Naive thymus-derived CD8-positive, alpha-beta T cell (primary cell): ENCODE measurements at places on chromosomes 3 and 15.

GRCh38 chr3:150348500-150348899 is 59.6 kb upstream of the TSC22D2 start:
- DNase-seq, result no peak

- DNase-seq, result no peak
Measured at GRCh38 chr15:75090388-75090734, 67.0 kb downstream of the PPCDC start.

DNA sequence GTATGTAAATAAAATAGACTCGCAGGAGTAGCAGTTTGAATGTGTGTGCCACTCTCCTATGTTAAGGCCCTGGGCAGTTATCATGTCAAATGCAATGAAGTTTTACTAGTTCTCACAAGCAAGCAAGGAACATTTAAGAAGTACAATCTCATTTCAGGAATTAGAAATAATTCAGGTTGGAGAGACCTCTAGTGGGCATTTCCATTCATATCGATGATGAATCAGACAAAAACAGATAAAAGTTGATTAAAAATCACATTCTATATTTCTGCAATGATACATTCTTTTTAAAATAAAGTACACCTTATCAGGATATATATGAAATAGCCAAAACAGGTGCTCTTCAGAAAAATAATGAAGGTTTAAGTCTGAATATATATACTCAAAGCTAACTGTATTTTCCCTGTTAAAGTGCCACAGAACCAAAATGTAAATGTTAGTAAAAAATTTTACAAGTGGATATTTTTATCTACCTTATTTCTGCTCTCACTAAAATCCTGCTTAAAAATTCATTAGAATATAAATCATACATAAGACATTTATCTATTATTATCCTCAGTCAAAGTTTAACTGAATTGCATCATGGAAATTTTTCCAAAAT is 492.4 kb upstream of the FRG2C start:
- no peak for DNase-seq

DNA sequence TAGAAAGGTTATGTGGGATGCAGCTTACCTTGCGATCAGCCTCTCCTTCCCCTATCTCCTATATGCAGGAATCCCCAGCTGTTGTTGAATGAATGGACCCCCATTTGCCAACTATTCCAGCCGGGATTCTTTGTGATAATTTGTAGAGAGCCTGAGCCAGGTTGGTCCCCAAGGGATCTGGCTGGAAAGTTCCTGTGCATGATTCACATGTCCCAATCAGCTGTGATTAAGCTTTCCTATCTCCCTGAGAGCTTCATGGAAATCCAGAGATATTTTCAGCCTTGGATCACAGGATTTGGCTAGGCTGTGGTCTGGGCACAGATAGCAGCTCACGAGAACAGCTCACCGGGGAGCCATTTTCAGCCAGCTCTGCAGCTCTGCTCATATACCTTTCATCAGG is 76.7 kb downstream of the ARNT2 start:
- DNase-seq, result no peak

GRCh38 chr3:180078592-180078991 is 41.9 kb upstream of the PEX5L start:
- DNase-seq, result no peak
